Activated B cell treated with CpG ODN at 0.5 μM for 24 hours (primary cell): ENCODE measurements at places on chromosomes 12 and 14.

- no peak for DNase-seq
Observed at GRCh38 chr12:3199551-3200031, 122.4 kb downstream of the TSPAN9 start.

DNA sequence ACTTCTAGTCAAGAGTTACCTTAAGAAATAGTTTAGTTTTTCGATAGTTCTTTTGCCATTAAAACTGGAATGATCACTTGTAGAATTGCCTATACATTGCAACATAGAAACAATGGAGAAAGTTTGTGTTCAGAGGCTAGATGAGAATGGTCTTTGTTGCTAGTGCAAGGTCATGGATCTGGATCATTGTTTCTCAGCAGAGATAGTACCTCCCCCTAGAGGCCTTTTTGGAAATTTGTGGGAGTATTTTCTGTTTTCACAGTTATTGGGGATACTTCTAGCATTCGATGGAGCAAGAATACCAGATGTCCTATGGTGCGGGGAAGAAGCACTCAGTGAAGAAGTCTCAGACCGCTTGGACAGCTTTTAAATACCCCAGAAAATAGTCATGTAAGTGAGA, 138.8 kb upstream of the HMGA2 start:
- DNase-seq = no peak

- DNase-seq = no peak
Observed at GRCh38 chr14:58752771-58753201, 115.0 kb downstream of the DACT1 start.

DNA sequence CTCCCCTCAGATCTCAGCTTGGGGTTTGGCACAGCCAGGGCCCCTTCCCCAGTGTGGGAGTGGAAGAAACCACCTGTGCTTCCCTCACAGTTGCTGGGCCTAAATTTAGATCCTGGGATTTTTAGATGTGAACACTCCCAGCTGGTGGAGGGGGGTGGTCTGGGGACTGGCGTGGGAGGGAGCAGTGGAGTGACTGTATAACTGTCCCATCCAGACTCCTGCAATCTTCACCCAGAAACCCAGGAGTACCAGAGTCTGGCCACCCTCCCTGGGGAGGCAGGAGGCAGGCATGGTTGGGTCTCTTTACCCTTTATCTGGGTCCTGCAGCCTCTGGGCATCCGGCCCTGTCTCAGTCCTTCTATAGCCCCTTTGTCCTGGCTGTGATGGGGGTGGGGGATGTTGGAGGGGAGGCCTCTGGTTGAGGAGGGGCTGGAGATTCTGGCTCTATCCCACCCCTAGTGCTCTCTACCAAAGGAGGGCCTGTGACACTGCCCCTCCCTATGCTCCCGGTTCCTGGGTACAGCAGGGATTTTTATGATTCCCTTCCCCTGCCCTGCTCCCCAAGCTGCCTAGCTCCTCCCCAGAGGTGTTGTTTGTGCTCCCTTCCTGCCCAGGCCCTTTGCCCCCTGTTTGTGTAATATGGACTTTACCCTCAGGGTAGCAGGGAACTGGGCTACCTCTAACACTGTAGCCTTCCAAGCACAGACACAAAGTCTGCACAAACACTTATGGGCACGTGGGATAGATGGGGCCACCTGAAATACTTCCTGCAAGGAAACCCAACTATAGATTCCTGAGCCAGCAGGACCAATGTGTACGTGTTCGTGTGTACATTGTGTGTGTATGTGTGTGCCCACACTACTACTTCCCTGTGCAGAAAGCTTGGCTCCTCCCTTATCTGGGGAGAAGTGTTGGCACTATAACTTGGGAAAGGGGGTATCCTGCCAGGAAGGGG, 1.7 kb downstream of the ERBB3 start:
- no peak for DNase-seq

GRCh38 chr14:93954900-93955849, 21.2 kb downstream of the ASB2 start:
- no peak for DNase-seq

DNA sequence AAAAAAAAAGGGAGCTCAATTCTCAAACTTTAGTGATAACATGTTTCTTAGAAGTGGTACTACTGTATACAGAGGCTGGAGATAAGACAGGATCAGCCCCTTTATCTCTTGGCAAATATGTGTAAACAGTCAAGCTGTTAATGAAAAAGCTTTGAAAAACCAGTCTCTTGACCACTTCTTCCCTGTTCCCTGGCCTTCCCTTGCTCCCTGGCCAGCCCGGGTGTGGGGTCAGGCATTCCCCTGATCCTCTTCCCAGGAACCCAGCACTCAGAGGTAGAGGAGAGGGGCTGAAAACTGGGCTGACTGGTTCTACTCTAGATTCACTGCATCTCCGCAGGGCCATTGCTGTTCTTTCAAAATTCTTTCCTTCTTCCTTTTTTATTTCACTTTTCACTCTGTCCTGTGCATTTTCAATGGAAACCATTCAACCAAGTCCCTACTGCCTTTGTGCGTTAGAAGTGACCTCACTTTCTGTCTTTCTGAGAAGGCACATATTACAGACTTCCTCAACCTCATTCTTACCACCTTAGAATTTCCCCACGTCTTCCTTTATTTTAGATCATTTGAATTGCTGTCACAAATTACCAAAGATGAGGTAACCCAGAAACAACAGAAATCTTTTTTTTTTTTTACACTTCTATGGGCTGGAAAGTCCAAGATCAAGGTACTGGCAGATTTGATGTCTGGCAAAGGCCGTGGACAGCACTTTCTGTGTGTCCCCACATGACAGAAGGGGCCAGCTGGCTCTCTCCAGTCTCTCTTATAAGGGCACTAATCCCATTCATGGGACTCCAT, 5.7 kb downstream of the GNG2 start:
- no peak for DNase-seq

GRCh38 chr12:122089077-122089476, 10.5 kb downstream of the MLXIP start:
- DNase-seq = no peak

GRCh38 chr14:104280085-104280901, 141.9 kb downstream of the KIF26A start:
- peak; percentile 9 for DNase-seq

GRCh38 chr14:99252940-99253868, 18.8 kb downstream of the BCL11B start:
- no peak for DNase-seq
